ENCODE measurements at places on chromosomes 3 and 15. TPM values are rescaled to one million over a fixed set of nuclear protein-coding genes. Genes with fewer than 3 reads are reported as not detected.
A peak's percentile ranks its signal among the peaks of the same experiment; 100 is the strongest.

Gene PAK6
- 35.6 TPM for total RNA-seq

Gene ZNF662
- total RNA-seq, result 1.9 TPM

Gene MYO5C
- total RNA-seq, result 25.5 TPM

Gene SAMD7
- not detected for total RNA-seq

Gene SHC4
- total RNA-seq, result not detected

Gene TMEM212
- not detected for total RNA-seq

GRCh38 chr3:138984816-138985215, 21.3 kb downstream of the PRR23A start:
- no peak for DNase-seq
- no peaks in the 10 kb centered on the region for H3K4me1 ChIP-seq
- no peaks in the 10 kb centered on the region for H3K36me3 ChIP-seq
- no peak overlapping the region for H3K27ac ChIP-seq

GRCh38 chr3:150515210-150515609, 31.1 kb downstream of the SERP1 start:
- no peaks in the 10 kb centered on the region for H3K4me1 ChIP-seq
- no peaks in the 10 kb centered on the region for H3K36me3 ChIP-seq
- no peak overlapping the region for H3K4me3 ChIP-seq
- H3K27me3 ChIP-seq, result no peaks in the 10 kb centered on the region
- DNase-seq, result no peak

- no peaks in the 10 kb centered on the region for H3K36me3 ChIP-seq
- H3K4me1 ChIP-seq, result peaks cover 47% of the 10 kb centered on the region
- H3K27me3 ChIP-seq, result no peaks in the 10 kb centered on the region
- H3K4me3 ChIP-seq, result no peak overlapping the region
- DNase-seq, result no peak
These were observed 5.1 kb downstream of the RAB43 start for GRCh38 chr3:129116482-129116946.

DNA sequence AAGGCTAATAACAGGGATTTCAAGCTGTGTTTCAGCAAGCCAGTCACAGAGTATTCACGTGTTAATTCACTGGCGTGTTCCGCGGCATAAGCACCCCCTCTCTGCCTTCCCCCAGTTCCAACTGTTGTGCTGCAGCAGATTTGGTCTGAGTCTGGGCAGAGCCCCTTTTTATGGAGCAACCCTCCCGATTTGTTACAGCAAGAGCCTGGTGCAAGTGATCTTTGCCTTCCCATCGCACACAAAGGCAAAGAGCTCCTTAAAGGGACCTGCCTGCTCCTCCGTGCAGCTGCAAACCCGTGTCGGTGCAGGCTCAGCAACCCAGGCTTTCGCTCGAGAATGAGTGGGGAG, 170.5 kb downstream of the KCNAB1 start:
- no peaks in the 10 kb centered on the region for H3K4me1 ChIP-seq
- no peaks in the 10 kb centered on the region for H3K36me3 ChIP-seq
- peak overlapping the region; percentile 55 for H3K4me3 ChIP-seq
- DNase-seq, result no peak

DNA sequence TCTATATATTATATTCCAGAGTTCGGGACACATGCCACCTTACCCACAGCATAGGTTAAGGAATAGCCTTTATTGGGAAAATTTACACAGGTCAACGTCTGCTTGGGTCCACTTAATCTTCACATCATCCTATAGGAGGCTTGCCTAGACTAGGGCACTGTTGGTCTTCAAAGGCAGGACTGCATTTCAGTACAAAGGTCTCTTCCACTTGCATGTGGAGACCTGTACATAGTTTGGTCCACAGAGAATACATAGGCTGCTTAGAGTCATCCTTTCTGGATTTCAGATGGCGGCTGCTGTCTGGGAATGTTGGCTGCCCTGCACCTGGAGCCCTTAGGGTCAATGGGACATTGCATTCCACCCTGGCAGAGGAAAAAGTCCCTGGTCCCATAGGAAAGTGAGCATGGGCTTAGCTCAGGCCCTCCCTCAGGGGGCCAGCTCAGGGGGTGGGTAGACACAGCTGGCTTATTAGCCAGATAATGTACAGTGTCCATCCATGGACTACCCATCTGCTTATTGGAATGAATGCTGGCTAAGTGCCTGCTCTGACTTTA, 75.3 kb upstream of the TGFBR2 start:
- no peak for DNase-seq
- no peaks in the 10 kb centered on the region for H3K27me3 ChIP-seq
- H3K27ac ChIP-seq, result no peak overlapping the region
- H3K4me1 ChIP-seq, result no peaks in the 10 kb centered on the region
- no peak overlapping the region for H3K4me3 ChIP-seq

DNA sequence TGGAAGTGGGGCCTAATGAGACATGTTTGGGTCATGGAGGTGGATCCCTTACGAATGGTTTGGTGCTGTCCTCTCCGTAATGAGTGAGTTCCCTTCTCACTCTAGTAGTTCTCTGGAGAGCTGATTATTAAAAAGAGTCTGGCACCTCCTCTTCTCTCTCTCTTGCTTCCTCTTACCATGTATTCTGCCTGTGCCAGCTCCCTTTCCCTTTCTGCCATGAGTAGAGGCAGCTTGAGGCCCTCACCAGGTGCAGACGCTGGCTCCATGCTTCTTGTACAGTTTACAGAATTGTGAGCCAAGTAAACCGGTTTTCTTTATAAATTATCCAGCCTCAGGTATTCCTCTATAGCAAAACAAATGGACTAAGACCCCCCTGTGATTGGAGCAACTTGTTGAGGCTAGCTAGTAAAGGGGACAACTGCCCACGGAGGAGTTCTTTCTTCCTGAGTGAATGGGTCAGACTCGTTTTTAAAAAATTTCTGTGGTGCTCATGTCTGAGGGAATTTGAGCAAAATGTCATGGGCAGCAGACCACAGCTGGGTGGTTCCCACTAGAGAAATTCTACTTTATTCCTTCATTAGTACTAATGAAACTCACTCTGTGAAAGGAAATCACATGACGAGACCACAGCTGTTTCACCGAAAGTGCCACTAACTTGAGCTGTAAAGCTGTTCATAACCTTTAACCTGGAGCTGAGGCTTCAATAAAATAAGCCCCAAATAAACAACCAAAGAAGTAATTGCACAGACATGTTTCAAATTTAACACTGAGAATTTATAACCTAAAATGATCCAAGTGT, 210.0 kb downstream of the NFKBIZ start:
- H3K4me3 ChIP-seq, result no peak overlapping the region
- no peaks in the 10 kb centered on the region for H3K4me1 ChIP-seq
- no peak for DNase-seq
- no peak overlapping the region for H3K27ac ChIP-seq
- no peaks in the 10 kb centered on the region for H3K27me3 ChIP-seq

DNA sequence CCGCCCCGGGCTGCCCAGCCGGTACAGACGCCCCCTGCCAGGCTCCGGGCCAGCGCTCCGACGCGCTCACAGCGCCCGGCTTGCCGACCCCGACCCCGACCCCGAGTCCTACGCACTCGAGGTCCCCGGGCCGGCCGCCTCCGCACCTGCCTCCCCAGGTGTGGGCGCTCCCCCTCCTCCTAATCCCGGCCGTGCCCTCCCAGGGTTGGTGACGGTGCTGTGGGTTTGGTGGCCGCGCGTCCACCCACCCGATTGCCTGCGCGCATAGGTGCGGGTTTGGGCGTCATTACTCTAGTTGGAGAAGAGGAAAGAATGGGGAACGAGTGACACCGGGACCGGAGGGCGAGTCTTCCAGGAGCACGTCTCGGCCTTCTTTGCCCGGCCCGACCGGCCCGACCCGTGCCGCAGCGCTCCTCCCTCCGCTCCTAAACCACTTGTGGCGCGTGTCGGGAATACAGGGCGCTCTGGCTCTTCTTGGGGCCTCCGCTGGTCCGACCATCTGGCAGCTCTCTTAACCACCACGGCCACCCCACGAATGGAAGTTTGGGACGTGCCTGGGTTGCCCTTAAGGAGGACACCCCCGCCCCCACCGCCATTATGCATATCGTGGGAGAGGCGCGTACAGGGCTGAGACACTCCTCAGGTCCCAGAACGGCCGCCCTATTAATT, 810 bp upstream of the THRB start:
- peaks cover 6% of the 10 kb centered on the region for H3K4me1 ChIP-seq
- peak overlapping the region; percentile 94 for H3K27ac ChIP-seq
- no peak for DNase-seq

DNA sequence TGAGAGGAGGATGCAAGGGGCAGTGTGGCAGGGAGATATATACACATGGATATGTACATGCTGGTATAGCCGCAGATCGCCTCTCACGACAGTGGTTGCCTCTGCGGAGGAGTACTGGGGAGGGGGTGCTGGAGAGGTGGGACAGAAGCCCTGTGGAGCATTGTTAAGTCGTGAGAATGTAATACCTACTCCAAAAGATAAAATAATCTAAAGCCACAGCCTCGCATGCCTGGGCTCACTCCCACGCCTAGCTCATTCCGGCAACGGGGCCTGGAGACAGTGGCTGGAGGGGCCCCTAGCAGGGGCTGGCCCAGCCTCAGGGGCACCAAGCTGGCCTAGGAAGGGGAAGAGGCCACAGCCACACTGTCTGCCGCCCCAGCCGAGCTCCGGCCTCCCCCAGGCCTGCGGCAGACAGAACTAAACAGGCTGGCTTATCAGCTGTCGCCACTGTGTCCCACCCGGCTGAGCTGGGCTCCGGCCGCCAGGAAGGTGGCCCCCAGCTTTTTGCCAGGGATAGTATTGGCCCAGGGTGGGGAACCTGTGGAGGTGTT, 65.1 kb upstream of the LCTL start:
- no peaks in the 10 kb centered on the region for H3K4me1 ChIP-seq
- no peaks in the 10 kb centered on the region for H3K27me3 ChIP-seq
- DNase-seq, result no peak
- H3K36me3 ChIP-seq, result no peaks in the 10 kb centered on the region
- H3K27ac ChIP-seq, result no peak overlapping the region
- H3K4me3 ChIP-seq, result no peak overlapping the region

DNA sequence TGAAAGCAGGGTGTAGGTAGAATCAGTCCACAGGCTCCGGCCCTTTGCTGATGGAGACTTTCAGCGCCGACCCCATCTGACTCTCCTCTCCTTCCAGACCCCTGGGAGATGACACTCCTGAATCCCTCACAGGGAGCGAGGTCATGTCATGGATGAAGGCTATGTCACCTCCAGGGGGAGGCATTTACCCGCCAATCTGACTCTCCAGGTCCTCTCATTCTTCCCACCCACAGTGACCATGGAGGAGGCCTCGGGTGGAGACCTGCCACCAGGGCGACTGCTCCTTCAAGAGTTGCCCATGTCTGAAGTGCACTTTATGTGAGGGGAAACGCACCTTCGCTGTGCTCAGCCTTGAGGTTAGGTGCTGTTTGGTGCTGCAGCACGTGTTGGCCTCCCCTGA, 112.7 kb downstream of the KLF13 start:
- H3K27ac ChIP-seq, result no peak overlapping the region
- H3K36me3 ChIP-seq, result no peaks in the 10 kb centered on the region
- DNase-seq, result no peak
- H3K4me3 ChIP-seq, result no peak overlapping the region

GRCh38 chr15:40792394-40792793, 14.5 kb upstream of the ZFYVE19 start:
- H3K4me3 ChIP-seq, result no peak overlapping the region
- H3K36me3 ChIP-seq, result peaks cover 17% of the 10 kb centered on the region
- peak overlapping the region; percentile 62 for H3K27ac ChIP-seq
- H3K4me1 ChIP-seq, result peaks cover 35% of the 10 kb centered on the region
- no peaks in the 10 kb centered on the region for H3K27me3 ChIP-seq

DNA sequence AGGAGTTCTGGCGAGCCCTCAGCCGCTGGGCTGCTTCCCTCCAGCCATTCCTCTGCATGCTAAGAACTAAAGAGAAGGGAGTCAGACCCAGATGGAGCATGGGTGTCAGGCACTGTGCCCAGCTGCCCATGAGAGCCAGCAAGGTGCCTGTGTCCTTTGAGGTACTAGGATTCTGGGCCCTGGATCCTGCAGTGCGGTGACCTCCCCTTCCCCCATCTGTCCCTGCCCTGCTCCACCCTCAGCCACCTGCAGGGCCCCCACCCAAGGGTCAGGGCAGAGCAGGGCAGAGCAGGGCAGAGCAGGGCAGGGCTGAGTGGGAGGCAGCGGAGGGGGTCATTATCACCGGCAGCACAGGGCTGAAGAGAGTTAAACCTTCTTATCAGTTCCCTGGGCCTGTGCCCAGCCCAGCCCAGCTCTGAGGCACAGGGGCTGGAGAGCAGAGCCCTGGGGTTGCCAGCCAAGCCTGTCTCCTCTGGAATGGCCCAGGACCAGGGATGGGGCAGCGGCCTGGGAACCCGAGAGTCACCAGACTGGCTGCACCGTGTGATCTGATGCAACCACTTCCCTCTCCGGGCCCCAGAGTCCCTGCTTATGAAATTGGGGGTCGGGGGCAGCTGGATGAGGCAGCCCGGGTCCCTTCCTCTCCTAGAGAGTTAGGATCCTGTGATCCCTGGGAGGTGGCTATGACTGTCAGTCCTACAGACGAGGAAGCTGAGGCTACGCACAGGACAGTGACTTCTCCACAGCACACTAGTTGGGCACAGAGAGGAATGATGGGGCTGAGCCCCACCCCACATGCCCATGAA, 17.3 kb downstream of the ZDHHC19 start:
- H3K4me1 ChIP-seq, result peaks cover 49% of the 10 kb centered on the region
- no peaks in the 10 kb centered on the region for H3K36me3 ChIP-seq
- peak overlapping the region; percentile 82 for H3K27ac ChIP-seq
- DNase-seq, result no peak

DNA sequence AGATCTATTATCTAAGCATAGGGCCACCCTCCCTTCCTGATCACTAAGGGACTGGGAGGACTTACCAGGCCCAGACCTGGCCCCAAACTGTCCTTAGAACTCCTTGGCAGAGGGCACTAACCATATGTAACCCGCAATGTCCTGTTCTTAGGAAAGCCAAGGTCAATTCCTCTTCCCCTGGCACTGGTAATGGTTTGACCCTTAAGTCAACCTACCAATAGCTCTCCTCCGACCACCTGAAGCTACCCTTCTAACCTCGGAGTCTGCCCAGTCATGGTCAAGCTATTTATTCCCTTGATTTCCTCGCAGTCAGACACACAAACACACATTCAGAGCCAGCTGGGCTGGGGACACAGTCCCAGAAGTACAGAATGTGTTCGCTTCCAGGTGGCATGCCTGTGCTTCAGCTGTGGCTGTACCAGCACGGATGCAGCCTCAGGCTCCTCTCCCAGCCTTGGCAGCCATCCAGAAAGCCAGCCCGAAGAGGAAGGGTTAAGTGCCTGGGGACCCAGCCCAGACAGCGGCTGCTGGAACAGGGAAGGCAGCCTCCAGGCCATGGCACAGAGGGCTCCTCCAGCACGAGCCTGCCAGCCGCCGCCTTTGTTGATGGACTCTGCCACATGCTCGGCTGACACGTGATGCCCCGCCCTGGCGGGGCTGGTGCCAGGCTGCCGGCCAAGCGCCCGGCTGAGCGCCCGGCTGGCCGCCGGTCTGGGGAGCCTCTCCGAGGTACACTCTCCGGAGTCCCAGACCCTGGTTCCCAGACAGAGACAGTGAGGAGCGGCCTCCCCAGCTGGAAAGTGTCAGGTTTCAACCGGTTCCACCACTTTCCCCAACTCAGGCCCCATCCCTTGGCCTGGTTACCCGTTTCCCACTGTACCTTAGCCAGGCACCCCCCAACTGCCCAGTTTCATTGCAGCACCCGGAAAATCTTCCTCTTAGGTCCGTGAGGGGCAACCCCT, 5.5 kb downstream of the BMF start:
- H3K36me3 ChIP-seq, result no peaks in the 10 kb centered on the region
- H3K4me1 ChIP-seq, result peaks cover 100% of the 10 kb centered on the region
- DNase-seq, result no peak
- H3K27me3 ChIP-seq, result no peaks in the 10 kb centered on the region

GRCh38 chr3:126003447-126004190, 34.6 kb downstream of the ROPN1B start:
- no peaks in the 10 kb centered on the region for H3K4me1 ChIP-seq
- H3K36me3 ChIP-seq, result peaks cover 32% of the 10 kb centered on the region
- H3K27ac ChIP-seq, result no peak overlapping the region
